Esophagus squamous epithelium (tissue), 5 donors: ENCODE measurements at places on chromosomes 11 and 22.

- DNase-seq, result no peak
Measured at GRCh38 chr11:91786097-91786496, 438.5 kb upstream of the FAT3 start.

DNA sequence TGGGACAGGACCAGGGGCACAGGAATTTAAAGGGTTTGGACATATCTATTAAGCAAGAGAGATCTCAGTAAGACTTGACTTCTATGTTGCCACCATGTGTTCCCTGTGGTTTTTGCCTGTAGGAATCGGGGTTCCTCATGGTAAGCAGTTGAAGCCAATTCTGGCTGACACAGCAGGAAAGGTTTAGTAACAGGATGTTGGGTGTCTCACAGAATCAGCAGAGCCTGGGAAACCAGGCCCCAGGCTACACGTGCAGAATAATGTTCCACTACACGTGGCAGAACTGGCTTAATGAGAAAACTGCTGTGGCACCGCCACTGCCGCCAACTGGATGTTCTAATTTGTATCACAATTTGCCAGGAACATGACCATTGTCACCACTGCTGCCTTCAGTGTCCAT, 264.6 kb upstream of the PLET1 start:
- DNase-seq, result no peak

DNA sequence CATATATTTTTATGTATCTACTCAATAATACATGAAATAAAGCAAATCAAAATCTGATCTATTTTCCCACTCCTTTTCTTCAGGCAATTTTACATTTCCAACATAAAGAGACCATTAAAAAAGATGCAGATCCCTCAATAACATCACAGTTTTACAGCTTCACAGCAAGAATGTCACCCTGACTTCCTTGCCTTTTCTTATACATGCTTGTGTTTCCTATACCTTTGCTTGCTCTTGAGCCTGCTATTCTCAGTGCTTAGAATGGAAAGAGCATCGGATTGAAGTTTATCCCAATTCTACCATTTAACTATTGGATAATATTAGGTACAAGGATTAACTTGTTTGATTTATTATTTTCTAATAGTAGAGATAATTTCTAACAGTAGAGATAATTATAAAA, 176.7 kb downstream of the CNTN5 start:
- DNase-seq, result no peak

GRCh38 chr11:9013373-9013772, 9.6 kb upstream of the NRIP3 start:
- no peak for DNase-seq

DNA sequence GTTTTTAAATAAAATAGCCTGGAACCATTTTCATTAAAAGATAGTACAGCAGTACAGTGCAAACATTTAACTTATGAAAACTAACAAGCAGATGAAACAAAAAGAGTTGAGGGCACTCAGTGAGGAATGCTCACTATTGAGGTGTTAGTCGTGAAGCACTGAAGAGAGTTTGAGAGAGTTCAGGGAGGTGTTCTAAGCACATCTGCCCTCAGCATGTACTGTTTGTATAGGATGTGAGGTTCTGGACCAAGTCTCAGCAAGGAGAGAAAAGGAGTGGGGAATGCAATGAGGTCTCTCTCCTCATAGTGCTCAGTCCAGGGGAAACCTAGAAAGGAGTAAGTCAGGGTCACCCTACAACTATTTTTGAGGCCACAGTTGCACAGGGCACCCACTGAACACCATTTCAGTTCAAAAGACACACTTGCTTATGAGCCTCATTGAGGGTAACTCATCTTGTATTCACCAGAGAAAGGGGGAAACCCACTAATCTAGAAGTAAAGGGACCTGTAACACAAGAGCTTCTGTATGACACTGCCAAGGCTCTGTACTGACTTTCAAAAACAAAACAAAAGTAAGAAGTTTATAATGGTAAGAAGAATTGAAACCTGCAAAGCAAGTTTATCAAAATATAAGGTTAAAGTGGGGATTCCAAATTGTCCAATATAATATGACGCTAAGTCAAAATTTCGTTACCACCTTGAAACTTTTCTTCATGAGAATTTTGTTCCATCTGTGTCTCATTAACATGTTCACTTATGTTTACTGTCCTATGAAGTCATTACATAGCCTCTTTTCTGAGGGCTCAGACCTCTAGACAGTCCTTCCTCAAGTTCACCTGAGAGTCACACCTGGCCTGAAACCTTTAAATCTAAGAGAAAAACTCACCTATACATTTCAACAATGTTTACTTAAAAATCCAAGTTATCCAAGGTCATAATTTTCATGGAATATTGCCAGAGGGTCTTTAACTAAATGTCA, 275.3 kb downstream of the ETS1 start:
- DNase-seq, result no peak

DNA sequence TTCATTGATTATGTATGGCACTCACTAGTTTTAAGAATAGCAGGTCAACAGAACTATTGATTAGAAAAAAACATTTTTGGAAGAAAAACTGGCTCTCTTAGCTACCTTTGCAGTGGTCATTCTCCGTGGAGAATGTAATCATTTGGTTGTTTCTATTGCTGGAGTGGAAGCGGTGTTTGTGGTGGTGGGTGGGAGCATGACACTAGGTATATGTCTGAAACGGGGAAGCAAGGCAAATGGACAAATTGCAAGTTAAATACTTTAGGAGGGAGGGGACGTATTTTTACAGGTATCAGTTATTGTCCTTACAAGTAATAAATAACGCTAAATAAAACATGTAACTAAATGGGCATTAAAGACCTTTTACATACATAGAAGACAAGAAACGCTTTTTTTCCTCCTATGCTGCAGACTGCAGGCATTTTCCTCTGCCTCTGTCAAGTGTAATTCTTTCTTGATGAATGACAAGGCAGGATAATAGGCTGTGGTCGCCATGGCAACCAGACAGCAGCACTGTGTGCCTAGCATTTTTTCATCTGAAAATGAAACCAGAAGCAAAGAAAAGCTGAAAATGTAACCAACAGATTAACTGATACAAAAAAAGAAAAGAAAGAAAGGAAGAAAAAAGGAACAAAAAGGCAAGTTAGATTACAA, 46.2 kb downstream of the BLID start:
- no peak for DNase-seq

DNA sequence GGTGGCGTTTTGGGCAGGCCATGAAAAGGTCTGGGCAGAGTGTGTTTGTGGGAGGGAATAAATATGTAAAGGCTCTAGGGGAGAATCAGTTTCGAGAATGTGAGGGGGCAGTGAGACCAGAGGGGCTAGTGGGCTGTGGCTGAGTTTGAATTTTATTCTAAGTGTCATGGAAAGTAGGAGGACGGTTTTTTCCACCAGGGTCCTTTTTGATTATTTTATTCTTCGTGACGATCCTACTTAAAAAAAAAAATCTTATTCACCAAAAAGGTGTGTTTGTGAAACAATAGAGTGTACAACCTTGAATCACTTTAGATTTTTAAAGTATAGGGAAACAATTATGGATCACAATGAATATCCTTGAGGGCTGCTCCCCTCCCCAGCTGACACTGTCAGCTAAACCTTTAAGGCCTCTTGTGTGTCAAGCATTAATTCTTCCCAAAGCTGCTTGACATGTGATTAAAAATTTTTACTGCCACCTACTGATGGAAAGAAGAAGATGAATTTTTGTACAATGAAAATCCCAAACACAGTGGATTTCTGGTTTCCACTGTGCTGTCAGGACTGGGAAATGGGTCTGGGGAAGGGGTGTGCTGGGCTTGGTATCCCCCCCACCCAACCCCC, 107.5 kb upstream of the OR4B1 start:
- no peak for DNase-seq

- no peak for DNase-seq
Measured at GRCh38 chr11:90241414-90241813, 18.6 kb upstream of the CHORDC1 start.

- no peak for DNase-seq
Measured at GRCh38 chr11:70068345-70068744, 9.8 kb upstream of the ANO1 start.

GRCh38 chr22:28051787-28052356, 132.8 kb upstream of the PITPNB start:
- no peak for DNase-seq

DNA sequence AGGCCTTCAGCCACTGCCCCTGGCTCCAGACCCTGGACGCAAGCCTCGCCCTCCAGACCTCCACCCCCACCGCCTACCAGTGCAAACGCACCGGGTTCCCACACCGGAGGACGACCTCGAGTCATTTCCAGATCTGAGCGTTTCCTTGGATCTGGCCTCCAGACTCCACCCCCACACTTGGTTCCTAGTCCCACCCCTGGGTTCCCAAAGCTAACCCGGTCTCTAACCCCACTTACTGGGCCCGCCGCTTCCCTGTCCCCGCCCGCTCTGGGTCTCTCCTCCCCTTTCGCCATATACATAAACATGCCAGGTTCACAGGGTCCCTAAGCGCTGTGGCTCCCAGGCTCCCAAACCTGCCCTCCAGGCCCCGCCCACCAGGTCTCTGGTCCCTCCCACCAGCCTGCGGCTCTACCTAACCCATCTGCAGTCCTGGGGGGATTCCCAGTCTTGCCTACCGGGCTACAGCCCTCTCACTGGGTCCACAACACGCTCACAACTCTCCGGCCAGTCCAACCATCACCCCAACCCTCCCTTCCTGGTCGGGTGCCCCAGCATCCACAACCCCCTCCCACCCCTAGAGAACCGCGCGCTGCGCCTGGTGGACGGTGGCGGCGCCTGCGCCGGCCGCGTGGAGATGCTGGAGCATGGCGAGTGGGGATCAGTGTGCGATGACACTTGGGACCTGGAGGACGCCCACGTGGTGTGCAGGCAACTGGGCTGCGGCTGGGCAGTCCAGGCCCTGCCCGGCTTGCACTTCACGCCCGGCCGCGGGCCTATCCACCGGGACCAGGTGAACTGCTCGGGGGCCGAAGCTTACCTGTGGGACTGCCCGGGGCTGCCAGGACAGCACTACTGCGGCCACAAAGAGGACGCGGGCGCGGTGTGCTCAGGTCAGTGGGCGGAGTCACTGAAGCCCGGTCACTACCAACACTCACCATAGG, 36.7 kb downstream of the CD6 start:
- no peak for DNase-seq

- no peak for DNase-seq
Measured at GRCh38 chr11:92865352-92865751, 104.1 kb upstream of the MTNR1B start.

GRCh38 chr11:116833816-116834534, 3.4 kb downstream of the APOA1 start:
- no peak for DNase-seq

DNA sequence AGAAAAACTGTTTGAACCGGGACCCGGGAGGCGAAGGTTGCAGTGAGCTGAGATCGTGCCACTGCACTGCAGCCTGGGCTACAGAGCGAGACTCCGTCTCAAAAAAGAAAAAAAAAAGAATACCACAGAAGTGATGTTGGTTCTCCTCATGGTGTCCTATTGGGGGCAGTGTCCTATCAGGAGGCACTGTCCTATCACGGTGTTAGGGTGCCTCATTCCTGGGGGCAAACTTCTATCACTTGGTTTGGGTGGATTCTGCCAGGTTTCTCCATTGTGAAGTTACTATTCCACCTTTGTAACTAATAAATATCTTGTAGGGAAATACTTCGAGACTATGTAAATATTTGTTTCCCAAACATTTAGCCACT, 19.6 kb downstream of the PRR14L start:
- no peak for DNase-seq

DNA sequence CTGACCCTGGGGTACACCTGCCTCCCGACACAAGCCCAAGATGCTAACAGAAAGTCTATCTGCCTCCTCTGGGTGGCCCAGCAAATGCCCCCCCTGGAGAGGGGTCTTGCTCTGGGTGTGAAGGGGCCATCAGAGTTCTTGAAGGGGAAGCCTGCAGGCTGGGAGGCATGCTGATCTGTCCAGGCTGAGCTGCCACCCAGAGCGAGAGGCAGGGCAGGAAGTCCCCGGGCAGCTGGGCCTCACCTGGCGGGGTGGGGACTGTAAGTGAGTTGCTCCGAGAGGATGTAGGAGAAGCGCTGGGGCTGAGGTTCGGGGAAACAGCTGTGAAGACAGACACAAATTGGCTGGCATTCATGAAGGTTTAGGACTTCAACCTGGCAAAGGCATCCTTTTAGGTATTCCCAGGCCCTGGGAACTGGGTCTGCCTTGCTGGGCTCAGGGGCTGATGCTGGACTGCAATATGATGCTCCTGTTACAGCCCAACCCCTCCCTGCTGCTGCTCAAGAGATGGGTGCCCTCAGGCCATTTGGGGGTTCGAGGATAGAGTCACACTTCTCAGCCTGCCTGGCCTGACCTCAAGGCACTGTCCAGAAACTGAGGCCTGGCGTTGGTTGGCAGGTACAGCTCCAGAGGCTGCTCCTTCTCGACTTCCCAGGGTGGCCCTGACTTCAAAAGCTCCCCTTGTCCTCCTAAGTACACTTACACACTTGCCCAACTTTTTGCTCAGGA, 60.2 kb upstream of the LYVE1 start:
- DNase-seq, result no peak

- no peak for DNase-seq
Measured at GRCh38 chr11:35277827-35278226, 138.9 kb downstream of the CD44 start.

DNA sequence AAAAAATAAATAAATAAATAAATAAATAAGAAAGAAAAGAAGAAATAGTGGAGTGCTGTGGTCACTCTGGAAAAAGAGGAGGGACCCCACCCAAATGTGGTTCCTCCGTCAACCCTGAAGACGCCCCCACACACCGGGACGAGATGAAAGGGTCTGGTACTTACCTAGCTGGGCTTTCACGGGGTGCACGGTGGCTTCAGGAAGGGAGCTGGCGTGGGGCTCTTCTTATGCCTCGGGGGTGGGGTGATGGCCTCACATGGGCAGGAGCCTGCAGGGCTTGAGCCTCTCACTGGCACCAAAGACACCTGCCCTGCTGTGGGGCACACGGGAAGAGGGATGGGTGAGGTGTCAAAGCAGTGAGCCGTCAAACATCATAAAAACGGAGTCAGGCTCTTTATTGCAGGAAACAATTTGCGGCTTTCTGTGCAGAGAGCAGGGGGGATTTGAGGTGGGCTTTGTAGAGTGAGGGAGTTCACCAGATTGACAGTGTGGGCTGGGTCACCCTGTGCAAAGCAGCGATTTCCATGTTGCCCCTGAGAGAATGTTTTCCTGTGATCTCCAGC, 28.0 kb upstream of the KRTAP5-6 start:
- DNase-seq, result no peak

GRCh38 chr11:7600205-7600775, 73.0 kb downstream of the CYB5R2 start:
- no peak for DNase-seq

- no peak for DNase-seq
Measured at GRCh38 chr11:30310623-30311022, 12.3 kb upstream of the ARL14EP start.

- DNase-seq, result no peak
Measured at GRCh38 chr22:31095637-31096249, 11.6 kb downstream of the SELENOM start.

DNA sequence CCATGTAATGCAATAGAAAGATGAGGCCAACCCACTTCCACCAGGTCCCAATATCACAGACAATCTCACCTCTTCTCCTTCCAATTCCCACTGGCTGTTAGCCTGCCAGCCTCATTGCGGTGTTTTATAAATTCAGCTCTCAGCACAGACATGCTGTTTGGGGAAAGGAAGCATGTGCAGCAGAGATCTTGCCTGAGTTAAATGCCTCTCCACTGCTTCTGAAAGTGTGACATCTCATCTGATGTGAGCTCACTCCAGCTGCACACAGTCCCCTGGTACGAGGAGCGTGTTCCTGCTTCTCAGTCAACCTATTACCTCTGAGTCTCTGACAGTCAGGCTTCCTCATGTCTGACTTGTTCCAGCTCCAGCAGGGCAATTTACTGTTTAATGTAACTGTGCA, 122.7 kb upstream of the GUCY1A2 start:
- DNase-seq, result no peak
